Retinal pigment epithelial cell (primary cell): ENCODE measurements at places on chromosomes 16 and 17.

DNA sequence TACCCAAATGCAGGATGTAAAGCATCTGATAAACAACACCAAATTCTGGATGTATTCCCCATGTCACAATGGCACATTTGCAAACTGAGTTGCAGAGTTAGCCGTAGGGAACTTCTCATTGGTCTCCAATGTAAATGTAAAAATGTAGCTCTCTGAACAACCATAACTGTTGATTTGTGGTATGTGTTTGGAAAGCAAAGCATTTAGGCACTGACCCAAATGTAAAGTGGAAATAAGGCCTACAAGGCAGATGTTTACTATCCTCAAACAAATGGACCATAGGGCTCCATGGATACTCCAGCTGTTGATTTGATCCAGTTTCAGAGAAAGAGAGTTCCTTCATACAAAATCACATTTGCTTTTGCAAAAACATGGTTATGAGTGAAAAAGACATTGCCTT is 223.0 kb upstream of the ELAC2 start:
- DNase-seq: no peak

DNA sequence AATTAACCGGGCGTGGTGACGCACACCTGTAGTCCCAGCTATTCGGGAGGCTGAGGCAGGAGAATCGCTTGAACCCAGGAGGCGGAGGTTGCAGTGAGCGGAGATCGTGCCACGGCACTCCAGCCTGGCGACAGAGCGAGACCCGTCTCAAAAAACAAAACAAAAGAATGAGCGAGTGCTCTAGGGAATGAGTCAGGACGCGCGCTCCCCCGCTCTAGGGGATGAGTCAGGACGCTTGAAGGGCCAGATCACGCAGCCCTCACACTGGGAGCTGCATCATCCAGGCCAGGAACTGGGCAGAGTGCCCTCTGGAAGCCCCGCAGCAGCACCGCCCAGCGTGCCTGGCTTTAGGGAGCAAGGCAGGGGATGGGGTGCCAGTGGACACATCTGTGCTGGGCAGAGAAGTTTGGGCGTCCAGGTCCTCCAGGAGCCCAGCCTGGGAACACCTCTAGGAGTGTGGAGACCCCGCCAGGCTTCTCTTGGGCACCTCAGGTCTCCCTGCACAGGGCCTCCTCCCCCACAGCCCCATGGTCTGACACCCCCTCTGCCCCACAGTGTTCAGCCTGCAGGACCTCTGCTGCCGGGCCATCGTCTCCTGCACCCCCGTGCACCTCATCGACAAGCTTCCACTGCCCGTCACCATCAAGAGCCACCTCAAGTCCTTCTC is 3.9 kb upstream of the WFIKKN1 start:
- peak; percentile 72 for DNase-seq

DNA sequence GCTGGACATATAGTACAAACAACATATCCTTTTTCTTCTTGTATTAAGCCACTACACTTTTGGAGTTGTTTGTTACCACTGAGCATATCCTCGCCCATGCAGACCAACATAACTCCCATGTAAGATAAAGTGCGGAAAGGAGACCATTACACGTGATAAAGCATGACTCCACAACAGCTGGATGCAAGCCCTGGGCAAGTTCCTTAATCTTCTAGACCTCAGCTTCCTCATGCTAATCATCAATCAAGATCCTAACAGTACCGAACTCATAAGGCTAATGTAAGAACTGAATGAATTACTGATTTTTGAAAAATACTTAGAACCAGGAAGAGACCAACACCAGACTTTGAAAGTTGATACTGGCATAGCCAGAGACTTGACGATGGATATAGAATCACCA is 47.0 kb upstream of the GSG1L start:
- DNase-seq: no peak

DNA sequence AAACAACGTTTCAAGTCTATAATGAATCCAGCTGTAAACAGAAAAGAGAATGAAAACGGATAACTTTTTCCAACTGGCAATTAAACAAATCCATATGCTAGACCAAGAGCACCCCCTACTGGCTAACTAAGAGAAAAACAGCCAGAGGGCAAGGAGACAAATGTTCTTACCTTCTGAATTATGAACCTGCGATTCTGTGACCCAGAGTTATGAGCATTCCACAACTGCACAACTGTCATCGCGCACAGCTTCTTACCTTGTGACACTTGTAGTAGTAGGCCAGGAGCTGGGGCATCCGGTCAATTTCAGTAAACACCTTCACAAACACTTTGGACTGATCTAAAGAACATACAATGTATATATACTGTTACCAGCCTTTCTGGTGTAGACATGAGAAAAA is 18.6 kb downstream of the COG7 start:
- DNase-seq: peak; percentile 23

GRCh38 chr17:46885415-46886309 is 34.3 kb downstream of the WNT9B start:
- DNase-seq: no peak

DNA sequence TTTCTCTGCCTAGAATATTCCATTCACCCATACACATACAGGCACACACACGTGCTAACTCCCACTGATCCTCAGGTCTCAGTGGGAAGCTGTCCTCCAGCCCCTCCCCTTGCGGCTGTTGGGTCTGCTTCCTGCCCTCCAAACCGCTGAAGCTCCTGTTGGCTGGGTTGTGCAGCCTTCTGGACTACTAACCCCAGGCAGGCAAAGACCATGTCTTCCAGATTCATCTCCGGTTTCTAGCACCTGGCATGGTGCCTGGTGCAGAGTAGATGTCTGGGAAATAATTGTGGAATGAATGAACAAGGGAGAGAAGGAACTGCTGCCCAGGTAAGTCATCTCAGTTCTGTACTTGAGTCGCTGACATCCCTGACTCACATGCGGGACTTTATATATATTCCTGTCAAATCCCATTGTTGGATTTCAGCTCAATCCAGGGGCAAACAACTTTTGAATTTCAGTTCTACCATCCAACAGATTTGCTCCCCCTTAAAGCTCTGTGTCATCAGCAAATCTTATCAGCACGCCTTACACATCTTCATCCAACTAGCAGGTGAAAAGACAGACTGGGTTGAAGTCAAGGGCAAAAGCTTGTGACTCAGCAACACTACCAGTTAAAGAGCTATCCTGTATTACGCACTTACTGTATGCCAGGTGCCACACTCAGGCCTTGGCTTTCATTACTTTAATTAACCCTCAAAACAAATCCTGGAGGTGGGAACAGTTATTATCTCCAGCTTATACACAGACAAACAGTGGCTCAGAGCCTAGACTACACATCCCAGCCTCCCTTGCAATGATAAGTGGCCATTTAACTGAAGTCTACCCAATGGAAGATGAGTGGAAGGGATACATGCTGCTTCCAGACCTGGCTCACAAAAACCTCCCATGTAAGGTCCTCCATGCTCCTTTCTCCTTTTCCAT is 51.1 kb downstream of the SRCIN1 start:
- DNase-seq: no peak

- peak; percentile 76 for DNase-seq
These were observed 99.7 kb upstream of the CDH8 start for GRCh38 chr16:62135911-62136310.

DNA sequence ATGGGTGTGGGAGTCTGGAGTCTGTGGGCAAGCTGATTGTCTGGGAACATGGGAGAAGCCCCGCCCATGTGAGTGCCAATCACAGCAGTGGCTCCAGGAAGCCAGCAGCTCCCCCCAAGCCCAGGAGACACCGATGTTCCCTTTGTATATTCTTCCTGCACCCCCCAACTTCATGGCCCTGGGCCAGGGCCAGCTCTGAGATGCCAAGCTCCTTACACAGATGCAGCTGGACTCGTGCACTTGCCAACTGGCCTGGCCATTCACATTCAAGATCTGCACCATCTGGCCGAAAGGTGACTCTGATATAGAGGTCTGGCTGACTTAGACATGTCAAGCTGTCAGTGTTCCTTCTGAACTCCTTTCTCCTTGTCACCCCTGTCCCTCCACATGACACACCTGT is 50.5 kb downstream of the CACNG5 start:
- no peak for DNase-seq

- no peak for DNase-seq
These were observed 10.3 kb downstream of the MRPL27 start for GRCh38 chr17:50362661-50363060.

DNA sequence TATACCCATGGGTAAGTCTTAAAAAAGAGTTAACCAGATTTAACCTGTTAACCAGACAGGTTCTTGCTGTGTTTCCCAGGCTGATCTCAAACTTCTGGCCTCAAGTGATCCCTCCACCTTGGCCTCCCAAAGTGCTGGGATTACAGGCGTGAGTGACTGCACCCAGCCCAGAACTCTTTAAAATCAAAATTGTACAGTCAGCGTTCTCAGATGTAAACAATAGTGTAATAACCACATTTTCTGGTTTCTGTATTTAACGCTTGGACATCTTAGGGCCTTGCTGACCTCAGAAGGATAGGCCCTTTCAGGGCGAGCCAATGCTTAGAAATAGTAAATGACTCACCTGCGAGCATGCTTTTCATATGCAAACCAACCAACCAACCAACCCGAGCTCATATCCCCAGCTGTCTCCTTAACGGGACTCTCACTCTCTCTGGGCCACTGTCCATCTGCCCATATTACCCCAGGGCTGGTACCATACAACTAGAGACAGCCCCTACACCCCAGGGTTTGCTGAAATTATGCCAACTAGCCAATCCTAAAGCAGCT is 415.0 kb upstream of the XYLT1 start:
- no peak for DNase-seq

DNA sequence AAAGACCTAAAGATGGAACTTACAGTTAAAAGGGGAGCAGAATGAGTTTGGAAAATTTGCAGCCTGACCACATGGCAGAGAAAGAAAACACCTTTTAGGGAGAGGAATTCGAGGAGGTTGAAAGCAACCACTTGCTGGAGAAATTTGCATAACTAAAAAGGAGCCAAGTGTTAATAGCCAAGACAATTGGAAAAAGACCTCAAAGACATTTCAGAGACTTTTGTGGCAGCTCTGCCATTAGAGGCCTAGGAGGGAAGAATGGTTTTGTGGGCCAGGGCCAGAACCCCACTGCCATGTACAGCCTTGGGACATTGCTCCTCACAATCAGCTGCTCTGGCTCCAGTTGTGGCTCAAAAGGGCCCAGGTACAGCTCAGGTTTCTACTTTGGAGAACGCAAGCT is 338.5 kb downstream of the UTP18 start:
- no peak for DNase-seq

- DNase-seq: no peak
These were observed 43.8 kb downstream of the ELAC2 start for GRCh38 chr17:12974005-12974531.

GRCh38 chr17:6800422-6801027 is 24.5 kb downstream of the FBXO39 start:
- no peak for DNase-seq

DNA sequence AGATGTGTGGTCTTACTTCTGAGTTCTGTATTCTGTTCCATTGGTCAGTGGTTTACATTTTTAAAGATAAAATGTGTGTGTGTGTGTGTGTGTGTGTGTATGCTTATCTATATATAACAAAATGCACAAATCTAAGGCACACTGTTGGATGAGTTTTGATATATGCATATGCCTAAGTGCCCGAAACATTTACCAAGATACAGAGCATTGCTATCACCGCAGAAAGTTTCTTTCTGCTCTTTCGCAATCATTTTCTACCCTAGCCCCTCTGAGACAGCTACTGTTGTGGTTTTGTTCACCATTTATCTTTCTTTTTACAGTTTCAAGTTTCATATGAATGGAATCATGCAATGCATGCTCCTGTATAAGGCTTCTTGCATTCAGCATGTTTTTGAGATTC is 97.0 kb downstream of the MRTFB start:
- DNase-seq: no peak

GRCh38 chr17:6489016-6489550 is 44.8 kb downstream of the PIMREG start:
- DNase-seq: no peak

- no peak for DNase-seq
These were observed 14.2 kb upstream of the ST6GALNAC2 start for GRCh38 chr17:76599694-76600460.

DNA sequence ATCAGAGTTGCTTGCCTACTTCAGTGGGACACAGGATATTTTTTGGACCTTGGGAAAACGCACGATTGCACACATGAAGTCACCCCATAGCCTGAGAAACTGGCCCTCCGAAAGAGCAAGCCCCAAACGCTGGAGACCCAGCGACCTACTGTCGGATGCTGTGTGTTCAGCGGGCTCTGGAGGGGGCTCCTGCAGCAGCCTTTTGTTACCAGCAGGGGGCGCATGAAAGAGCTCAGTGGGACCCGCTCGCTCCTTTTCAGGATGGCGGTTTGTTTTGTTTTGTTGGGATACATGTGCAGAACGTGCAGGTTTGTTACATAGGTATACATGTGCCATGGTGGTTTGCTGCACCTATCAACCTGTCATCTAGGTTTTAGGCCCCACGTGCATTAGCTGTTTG is 28.4 kb downstream of the MYH3 start:
- no peak for DNase-seq

DNA sequence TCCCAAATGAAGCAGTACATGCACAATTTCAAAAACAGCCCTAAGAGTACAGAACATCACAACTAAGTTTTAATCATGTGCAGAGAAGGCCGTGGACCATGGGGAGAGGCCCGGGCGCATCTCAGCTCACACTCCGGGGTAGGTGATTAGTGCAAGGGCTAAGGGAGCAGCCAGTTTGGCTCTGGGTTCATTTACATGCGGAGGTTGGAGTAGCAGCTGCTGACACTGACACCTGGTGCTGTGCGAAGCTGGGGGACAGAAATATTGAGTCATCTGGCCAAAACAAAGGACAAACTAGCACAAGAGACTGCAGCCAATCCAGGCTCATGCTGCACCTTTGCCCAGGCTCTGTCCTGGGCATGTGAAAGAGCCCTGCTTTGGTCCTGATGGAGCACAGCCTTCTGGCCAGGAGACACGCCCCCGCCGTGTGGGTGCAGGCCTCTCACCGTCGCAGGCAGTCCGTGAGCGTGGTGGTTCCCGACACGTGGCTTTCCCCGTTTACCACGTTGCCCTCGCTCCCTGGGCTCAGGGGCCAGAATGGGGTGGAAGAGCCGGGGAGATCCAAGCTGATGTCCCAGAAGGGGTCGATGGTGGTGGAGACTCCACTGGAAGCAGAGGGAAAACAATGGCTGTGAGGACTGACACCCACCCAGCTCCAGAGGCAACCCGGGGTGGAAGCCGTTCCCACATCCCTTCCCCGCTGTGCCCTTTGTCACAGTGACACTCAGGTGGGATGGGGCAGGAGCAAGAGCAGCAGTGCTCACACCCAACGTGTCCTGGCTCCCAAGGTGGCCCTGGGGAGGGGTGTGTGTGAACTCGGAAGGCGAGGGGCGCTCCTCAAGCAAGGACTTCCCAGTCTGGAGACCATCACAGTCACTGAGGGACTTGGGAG is 31.9 kb downstream of the USP22 start:
- DNase-seq: no peak

DNA sequence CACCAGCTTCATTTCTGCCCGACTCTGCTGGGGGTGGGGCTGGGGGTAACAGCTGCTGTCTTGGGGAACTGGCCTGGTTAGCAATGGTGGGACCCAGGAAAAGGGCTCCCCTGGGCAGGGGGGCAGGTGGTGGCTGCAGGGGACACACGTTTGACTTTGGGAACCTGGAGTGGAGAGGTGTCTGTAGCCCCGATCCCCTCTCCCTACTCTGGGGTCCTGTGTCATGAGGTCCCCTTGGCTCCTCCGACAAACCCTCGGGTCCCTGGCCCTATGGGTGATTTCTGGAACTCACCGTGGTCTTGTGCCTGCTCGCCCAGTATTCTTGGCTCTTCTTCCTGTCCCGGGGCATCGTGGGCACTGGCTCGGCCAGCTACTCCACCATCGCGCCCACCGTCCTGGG is 12.0 kb downstream of the SPNS3 start:
- DNase-seq: no peak

GRCh38 chr17:2398655-2399571 is 1.9 kb downstream of the MNT start:
- peak; percentile 63 for DNase-seq
